Cortex of kidney (tissue), 1 donor: ENCODE measurements at places on chromosomes 7 and 10.

- DNase-seq: no peak
Measured at GRCh38 chr7:90858546-90858945, 262.4 kb downstream of the CDK14 start.

GRCh38 chr10:60409202-60409601, 19.5 kb upstream of the ANK3 start:
- DNase-seq: no peak

DNA sequence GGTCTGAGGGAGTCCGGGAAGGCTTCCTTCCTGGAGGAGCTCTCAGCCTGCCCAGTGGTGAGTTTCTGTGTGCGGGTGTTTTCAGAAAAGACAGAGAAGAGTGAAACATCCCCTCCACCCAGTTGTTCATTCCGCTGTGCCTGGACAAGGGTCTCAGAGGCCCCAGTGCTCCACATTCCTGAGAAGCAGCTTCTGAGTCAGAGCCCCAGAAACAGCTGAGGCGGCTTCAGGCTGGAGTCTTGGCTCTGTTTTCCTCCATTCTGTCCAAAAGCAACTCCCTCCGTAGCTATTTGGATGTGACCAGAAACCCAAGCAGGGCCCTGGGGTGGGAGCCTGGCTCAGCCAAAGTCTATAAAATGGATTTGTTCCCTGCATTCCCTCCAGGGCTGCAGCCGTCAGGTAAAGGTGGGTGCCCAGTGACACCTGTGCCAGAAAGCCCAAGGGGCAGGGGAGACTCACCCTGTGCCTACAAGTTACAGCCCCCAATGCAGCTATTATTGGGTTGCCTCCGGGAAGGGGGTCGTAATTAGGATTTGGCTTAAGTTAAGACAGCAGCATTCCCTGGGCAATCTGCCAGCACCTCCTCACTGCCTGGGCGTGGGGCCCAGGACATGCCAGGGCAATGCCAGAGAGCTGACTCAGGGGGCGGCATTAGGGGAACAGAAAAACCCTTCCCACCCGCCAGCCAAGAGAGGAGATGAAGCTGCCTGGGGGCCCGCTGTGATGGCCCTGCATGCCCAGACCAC, 13.1 kb upstream of the CAMK2G start:
- no peak for DNase-seq

DNA sequence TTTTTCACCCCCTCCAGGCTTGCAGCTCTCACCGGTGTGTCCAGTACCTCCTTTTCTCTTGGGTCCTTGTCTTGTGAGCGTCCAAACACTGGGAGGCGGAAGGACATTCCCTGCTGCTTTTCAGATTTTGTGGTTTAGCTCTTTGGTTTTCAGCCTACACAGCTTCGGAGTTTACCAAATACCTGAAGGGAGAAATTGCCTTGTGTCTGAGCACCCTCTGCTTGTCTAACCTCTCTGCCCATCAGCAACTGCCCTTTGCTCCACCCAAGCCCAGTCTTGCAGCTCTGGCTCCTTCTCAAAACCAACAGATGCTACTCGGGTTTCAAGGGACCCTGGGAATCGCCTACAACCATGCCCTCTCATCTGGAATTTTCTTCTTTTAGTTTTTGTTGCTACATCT, 519.1 kb upstream of the IGFBP3 start:
- no peak for DNase-seq

DNA sequence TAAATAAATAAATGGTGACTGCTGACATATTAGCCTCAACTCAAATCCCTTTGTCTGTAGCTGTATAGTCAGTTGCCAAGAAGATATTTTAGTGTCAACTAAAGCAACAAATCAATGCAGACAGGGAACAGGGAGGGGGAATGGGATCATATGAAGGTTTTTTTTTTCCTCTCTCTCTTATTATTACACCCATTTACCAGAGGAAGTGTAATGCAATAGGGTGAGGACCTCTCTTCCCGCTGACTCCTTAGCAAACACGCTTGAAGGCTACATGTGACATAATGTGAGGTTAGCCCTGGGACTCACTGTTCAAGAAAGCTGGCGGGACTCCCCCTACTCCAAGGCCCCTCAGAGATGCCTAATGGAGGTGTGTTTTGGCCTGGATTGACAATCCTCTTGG, 88.2 kb downstream of the CHRM2 start:
- DNase-seq: no peak

DNA sequence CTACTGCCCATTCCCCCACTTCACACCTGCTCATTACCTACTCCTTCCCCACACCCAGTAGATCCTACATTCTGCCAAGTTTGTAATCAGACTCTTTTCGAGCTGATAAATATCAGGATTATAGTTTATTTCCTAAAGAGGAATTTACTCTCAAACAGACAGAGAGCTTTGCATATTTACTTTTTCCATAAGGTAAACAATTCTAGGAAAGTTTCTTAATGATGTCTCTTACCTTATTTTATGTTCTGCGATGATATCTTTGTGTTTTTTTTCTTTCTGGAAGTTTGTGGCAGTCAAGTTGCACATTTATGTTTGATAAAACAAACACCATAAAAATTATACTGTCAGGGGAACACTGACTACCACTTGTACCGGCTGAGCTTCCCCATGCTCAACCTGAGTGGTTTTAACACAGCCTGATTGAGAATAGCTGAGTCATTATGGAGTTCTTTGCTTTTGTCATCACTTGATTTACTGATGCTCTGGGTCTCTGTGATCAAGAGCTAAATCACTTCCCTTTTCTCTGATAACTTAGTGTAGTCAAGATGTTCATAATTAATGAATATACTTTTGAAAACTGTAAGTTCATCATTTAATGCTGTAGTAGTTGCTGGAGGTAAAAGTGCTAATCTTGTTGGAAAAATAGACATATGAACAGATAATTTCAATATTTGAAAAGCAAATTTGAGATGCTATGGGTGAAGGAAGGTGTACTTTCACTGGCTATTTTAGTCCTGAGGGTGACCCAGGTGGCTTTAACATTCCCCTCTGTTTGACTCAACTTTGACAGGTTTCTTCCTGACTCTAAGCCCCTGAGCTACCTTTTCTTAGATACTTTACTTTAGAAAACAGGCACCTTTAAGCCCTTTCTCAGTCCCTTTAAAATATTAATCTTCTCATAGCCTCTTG, 1034.5 kb upstream of the LRRTM3 start:
- no peak for DNase-seq

DNA sequence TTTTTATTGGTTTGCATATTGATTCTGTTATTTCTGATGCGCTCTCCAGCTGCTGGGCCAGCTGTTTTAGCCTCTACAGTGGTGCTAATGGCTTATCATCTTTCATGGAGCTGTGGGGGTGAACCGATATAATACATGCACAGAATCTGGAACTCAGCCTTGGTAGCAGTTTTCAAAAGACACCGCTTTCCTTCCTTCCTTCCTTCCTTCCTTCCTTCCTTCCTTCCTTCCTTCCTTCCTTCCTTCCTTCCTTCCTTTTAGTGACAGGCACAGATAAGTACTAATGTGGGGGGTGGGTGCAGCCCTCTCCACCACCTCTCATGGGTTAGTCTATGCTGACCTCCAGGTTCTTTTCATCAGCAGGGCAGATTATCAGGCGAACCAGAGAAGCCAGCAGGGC, 31.9 kb upstream of the C10orf53 start:
- DNase-seq: no peak

DNA sequence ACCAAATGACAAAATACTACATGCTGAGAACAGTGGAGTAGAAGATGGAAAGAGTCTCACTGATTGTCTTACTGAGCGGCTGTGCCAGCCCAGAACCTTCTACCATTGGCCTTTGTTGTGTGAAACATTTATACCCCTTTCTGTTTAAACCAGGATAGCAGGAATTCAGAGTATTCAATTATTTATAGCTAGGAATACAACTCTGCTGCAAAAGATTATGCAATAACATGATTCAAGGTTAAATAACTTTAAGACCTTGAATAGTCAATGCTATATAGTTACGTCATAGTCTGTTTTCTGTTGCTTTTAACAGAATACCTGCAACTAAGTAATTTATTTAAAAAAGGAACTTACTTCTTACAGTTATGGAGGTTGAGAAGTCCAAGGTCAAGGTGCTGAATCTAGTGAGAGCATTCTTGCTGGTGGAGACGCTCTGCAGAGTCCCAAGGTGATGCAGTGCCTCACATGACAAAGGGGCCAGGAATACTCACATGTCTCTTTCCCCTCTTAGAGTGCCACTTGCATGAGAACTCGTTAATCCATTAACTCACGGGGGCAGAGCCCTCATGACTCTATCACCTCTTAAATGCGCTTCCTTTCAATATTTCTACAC, 371.8 kb downstream of the MDFIC start:
- DNase-seq: no peak

- no peak for DNase-seq
Measured at GRCh38 chr7:98534493-98534892, 82.6 kb upstream of the NPTX2 start.

DNA sequence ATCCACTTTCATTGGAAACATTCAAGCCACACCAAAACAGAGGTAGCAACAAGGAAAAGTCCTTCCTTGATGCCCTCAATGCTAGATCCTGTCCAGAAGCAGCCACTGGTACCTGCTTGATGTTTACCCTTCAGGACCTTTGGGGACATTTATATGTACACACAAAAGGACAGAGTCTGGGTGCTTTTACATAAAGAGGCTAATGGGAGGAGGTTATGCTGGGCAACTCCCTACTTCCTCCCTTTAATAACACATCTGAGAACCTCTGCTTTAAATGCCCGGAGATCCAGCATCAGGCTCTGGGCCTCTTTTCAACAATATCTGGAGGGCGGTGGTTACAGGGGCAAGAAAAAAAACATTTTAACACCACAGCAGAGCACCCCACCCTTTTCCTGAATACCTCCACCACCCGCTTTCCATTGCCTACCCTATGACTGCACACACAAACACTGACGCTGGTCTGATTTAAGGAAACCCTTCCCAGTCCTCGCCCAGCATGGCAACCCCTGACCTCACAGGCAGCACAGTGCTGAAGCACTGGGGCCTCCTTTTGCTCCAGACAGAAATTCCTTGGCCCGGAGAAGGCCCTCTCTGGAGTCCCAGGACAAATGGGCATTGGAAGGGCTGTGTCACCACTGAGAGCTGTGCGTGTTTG, 39.3 kb upstream of the DUSP5 start:
- DNase-seq: no peak

- DNase-seq: no peak
Measured at GRCh38 chr7:101243646-101244374, 1.1 kb downstream of the FIS1 start.

GRCh38 chr10:102619281-102619981, 24.8 kb upstream of the TRIM8 start:
- no peak for DNase-seq

DNA sequence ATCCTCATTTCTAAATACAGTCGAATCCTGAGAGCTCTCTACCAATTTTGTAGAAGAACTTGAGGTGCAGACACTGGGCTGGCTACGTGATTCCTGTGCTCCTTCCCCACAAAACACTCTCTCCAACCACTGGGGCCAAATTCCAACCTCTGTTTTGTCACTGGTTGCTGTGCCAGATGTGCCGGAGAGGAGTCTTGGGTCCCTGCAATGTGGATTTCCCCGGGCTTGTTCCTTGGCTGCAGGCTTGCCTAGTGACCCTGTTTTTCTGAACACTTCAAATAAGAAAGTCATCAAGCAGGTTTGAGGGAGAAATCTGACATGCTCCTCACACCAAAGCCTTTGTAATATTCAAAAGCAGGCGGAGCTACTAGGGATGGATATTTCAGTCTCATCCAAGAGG, 44.4 kb upstream of the AGBL3 start:
- DNase-seq: no peak

- no peak for DNase-seq
Measured at GRCh38 chr10:112146799-112147198, 36.8 kb downstream of the GPAM start.

DNA sequence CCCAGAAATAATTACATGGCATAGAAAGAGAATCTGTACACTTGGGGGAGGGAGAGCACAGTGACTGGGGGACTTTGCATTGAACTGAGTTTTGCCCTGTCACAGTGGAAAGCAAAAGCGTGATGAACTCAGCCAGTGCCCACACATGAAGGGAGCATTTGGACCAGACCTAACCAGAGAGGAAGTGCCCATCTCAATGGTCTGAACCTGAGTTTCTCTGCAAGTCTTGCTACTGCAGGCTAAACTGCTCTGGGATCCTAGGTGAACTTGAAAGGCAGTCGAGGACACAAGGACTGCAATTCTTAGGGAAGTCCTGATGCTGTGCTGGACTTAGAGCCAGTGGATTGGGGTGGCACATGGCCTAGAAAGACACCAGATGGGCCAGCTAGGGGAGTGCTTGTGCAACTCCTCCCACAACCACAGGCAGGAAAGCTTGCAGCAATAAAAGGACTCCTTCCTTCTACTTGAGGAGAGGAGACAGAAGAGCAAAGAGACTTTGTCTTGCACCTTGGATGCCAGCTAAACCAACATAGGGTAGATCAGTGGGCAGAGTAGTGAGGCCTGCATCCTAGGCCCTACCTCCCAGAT, 259.0 kb downstream of the GRM8 start:
- DNase-seq: no peak

GRCh38 chr10:44926751-44927351, 15.7 kb downstream of the TMEM72 start:
- no peak for DNase-seq

- no peak for DNase-seq
Measured at GRCh38 chr10:31687663-31688482, 240.8 kb downstream of the ARHGAP12 start.

- DNase-seq: no peak
Measured at GRCh38 chr7:24340727-24341126, 56.7 kb downstream of the NPY start.

DNA sequence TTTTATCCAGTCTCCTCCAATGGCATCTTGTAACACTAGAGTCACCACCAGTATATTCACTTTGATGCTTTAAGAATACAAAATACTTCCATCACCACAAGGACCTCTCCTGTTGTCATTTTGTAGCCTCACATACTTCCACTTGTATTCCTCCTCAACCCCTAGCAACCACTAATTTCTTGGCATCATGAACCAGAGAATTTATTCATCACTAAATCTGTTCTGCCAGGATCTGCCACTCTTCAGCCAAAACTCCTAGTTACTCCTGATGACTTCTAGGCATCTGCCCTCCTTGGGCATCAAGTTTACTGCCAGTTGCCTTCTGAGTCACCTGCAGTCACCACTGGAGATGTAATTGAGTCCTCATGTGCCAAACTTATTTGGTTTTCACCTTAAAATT, 906.8 kb downstream of the CNTNAP2 start:
- DNase-seq: no peak

- no peak for DNase-seq
Measured at GRCh38 chr7:55966851-55967250, 2.5 kb downstream of the NIPSNAP2 start.

DNA sequence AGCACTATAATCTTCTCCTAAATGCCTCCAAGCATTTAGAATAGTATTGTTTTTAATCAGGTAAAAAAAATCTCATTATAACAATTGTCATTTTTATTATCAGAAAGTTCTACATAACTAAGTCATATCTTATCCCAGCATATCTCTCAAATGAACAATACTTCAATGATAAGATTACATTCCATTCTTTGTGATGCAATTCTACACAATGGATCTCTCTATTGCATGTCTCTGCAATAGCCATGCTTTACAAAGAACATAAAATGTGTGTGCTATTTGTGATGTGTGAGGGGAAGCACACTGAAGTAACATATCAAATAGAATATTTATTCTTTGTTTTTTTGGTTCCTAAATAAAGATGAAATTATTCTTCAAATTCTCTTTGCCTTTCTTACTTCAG, 195.7 kb downstream of the TSPAN12 start:
- DNase-seq: no peak

- DNase-seq: no peak
Measured at GRCh38 chr10:93554760-93555432, 11.6 kb upstream of the FFAR4 start.

GRCh38 chr10:70250961-70251680, 17.9 kb upstream of the PPA1 start:
- DNase-seq: no peak

- no peak for DNase-seq
Measured at GRCh38 chr7:117248829-117249228, 74.0 kb downstream of the WNT2 start.

GRCh38 chr7:99395616-99396327, 12.6 kb downstream of the PDAP1 start:
- DNase-seq: no peak
